ENCODE measurements at places on chromosomes 12 and 14.

DNA sequence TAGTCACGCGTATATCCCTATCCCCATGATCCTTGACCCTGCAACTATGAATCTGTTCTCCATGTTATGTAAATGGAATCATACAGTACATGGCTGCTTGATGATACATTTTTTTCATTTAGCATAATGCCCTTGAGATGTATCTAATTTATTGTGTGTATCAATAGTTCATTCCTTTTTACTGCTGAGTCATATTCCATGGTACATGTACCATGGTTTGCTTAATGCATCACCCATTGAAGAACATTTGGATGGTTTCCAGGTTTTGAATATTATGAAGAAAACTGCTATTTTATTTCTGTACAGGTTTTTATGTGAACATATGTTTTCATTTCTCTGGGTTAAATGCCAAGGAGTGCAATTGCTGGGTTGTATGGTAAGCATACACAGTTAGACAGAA is 4.0 kb upstream of the RNASE10 start:
- DNase-seq = no peak

GRCh38 chr14:68036202-68036601 is 216.6 kb downstream of the RAD51B start:
- DNase-seq = no peak

DNA sequence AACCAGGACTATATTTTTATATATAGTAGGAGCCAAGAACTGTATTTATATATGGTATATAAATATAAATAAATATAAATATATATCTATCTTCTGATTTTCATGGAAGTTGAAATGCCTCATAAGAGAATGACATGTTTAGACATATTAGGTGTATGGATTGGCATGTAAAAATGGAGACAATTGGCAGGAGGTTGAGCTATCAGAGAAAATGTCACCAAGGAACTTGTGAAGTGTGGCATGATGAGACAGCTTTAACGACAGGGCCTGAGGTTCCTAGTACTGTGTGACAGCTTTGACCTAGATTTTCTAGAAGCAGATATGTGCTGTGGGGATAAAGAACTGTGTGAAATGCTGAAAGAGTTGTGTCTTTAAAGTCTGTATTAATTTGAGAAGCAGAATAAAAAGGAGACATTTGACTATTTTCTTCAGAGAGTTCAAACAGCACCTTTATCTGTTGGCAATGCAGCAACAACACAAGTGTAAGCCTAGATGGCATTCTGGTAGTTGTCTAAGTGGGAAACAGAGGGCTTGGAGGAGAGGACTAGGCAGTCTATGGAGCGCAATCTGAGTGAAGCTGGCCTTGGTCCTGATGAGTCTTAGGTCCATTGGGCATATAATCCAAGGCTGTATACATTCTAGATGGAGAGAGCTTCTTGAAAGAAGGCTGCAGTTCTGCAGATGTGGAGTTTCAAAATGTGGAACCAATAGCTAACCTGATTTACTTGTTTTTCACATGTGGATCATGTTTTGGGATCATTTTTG is 47.7 kb upstream of the MDGA2 start:
- DNase-seq = no peak

DNA sequence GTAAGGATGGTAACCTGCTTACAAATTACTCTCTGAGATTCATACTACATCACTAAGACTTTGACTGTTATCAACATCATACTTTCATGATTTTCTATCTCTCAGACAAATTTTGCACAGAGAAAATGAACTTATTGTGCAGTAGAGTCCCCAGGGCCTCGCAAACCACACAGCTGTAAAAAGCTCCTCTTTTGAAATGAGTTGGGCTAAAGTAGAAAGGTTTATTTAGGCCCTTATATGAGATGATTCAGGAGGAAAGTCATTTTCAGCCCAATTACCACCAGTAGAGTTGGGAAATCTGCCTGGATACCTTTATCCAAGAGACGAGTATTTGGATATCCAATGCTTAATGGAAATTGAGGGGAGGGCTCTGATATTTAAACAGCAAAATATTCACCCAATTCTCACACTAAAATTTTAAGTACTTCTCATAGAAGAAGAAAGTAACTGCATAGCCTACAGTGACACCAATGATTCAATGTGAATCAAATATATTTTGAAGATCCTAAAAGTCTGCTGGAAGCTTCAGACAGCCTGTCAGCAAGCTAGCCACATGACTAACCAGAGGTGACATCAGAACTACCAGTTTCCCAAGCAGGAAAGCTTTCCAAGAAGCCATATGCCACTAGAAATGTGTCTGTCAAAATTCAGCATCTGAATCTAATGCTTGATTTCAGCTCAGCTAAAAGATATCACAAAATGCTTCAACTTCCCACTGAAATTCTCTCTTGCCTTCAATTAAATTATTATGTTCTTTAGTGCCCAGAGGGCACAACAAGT is 190.1 kb upstream of the SYT1 start:
- DNase-seq = no peak

- DNase-seq = no peak
Measured at GRCh38 chr12:44053549-44054127, 217.8 kb downstream of the TMEM117 start.

DNA sequence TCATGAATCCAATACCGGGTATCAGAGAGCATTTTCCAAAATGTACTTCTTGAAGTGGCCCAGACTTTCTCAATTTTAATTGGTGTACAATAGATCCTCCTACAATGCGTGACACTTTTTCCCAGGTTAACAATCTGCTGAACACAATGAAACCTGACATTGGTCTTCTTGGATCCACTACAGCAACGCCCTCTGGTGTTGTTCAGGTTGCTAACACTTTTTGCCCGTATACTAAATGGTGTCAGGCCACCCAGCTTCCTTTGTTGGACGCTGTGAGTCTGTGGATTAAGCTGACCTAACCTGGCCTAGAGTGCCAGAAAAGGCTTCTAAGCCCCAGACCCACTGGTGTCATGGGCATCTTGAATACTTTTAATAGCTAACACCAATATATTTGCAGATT is 89.2 kb downstream of the KCNK10 start:
- peak; percentile 38 for DNase-seq

DNA sequence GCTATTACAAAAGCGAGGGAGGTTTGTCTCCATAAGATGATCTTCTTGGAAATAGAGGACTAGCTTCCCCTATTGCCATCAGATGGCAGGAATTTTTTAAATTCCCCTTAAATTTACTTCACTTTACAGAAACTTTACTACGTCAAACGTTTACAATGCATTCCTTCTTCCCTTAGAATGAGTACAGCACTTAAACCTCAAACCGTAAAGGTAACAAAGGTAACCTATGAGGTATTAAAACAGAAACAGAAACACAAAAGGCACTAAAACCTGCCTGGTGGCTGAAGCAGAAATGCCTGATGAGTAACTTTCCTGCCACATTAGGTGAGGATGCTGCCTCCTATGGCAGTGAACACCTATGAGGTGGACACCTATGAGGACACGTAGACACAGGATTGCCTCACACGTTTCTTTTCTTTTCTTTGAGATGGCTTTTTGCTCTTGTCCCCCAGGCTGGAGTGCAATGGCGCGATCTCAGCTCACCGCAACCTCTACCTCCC is 25.0 kb downstream of the DIO2 start:
- DNase-seq = no peak

- DNase-seq = no peak
Measured at GRCh38 chr12:99135376-99135775, 490.3 kb downstream of the APAF1 start.

GRCh38 chr14:56491299-56492285 is 88.0 kb upstream of the TMEM260 start:
- peak; percentile 57 for DNase-seq

GRCh38 chr12:47900131-47901062 is 4.4 kb downstream of the VDR start:
- DNase-seq = peak; percentile 88

DNA sequence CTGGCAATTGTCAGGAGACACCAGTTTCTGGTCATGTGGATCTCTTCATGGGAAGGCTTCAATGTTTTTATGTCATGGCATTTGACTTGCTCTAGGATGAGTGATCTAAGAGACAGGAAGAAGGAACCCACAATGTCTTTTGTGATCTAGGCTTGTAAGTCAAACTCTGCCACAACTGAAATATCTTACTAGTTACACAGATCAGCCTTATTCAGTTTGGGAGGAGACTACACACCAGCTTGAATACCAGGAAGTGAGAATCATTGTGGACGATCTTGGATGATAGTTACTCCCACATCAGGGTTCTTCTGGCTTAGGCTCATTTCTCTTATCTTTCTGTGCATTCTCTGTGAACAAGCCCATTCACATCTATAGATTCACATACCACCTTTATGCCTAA is 236.2 kb upstream of the FBXO33 start:
- DNase-seq = no peak

DNA sequence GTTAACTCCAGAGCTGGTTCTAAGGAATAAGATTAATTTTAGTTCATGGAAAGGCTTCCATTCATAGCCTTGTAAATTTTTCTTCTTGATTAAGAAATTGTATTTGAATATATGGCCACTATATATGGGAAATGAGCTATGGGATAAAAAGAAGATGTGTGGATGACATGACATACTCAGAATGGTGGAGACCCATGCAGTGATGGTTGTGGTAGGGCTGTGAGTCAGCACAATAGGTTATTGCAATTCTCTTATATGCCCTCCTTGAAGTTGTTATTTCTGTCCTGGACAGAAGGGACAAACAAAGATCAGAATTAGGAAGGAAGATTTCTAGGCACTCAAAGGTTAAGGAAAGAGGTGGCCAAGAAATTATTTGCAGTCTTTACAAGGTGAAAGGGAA is 21.5 kb downstream of the RASSF9 start:
- no peak for DNase-seq

GRCh38 chr14:90720336-90720735 is 95.9 kb downstream of the TTC7B start:
- DNase-seq = no peak

DNA sequence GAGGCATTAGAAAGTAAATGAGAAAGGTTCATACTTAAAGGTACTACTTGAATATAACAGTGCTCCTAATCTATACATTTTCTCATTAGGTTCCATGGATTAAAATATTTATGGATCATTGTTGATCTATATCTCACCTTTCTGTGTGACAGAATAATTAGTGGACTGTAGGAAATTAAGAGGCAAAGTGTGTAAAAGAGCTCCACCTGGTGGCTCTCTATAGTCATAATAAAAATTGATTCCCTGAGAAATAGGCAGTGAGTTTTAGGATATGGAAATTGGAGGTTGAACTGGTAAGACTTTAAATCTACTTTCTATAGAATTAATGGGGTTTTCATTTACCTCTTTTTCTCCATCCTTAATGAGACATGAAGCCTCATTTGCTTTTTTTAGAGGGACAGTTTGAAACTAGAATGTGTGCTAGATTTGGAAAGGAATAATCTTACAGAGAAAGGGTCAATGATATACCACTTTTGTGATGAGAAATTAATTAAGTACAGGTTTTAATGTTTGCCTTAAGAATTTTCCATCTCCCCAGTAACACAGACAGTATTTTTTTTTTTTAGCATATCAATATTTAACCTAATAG is 11.8 kb upstream of the DERA start:
- peak; percentile 68 for DNase-seq

- no peak for DNase-seq
Measured at GRCh38 chr14:23358553-23359166, 6.0 kb upstream of the SLC22A17 start.

GRCh38 chr12:104630230-104630670 is 173.5 kb downstream of the CHST11 start:
- no peak for DNase-seq

DNA sequence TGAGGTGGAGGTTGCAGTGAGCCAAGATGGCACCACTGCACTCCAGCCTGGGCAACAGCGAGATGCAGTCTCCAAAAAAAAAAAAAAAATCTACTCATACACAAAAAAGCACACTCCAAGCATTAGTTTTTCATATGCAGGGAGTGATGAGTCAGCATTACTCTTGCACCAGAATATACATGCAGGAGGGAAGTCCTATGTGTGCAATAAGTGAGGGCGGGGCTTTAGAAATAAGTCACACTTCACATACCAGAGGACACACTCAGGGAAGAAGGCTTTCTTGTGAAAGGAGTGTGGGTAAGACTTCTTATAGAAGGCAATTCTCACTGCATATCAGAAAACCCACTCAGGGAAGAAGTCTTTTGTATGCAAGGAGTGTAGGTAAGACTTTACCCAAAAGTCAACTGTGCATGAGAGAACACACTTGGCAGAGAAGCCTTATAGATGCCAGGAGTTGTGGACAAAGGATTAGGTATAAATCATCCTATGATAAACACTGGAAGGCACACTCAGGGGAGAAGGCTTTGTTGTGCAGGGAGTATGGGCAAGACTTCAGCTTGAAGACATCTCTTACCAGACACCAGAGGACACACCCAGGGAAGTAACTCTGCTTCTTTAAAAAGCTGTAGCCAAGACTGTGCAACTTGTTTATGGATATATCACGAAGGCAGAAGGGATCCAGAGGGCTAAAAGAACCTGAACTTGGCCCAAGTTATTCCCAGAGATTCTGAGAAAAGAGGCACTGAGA is 50.5 kb downstream of the ATF7 start:
- peak; percentile 46 for DNase-seq

GRCh38 chr14:68843471-68844209 is 50.8 kb upstream of the ZFP36L1 start:
- peak; percentile 65 for DNase-seq

DNA sequence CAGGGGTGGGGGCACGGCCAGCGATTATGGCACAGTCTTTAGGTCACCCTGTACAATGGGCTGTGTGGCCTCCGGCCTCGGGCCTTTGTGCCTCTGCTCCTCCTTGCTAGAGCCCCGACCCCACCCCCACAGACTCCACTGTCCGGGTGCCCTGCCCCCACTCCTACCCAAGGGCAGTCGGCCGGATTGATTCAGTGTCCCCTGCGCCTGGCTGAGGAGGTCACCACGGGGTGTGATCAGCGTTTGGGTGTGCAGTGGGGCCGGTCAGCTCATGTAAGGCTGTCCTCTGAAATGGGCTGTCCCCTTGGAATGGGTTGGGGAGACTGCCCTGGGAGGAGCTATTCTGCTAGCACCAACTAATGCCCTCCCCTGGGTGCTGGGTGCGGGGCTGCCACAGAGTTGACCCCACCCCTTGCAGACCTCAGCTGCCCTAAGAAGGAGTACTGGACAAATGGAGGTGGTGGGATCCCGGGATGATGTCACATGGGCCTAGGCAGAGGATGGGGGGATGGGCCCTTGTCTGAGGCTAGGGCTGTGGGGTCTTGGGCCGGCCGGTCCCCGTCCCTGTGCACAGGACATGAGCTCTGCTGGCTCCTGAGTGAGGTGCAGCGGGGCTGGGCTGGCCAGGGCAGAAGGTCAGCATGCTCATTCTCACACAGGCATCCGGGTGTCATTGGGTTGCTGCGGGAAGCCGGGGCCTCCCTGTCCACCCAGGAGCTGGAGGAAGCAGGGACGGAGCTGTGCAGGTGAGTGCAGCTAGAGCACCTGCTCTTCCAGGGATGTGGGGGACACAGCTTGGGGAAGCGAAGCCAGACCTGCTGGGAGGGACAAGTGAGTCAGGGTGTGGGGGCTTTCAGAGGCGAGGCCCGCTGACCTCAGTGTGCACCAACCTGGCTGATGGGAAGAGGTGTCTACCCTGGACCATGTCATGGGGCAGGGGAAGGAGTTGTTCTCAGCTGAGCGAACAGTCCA is 23.4 kb downstream of the ASPG start:
- no peak for DNase-seq

- DNase-seq = no peak
Measured at GRCh38 chr14:104794993-104795780, at the start of gene AKT1. AKT1 (minus strand) TSS chr14:104795748; CDS start chr14:104792643, 3,105 bp downstream.

GRCh38 chr12:104608998-104609397 is 152.2 kb downstream of the CHST11 start:
- no peak for DNase-seq

Data from HT-29 (cell line).